ENCODE measurements at places on chromosomes 4 and X.

DNA sequence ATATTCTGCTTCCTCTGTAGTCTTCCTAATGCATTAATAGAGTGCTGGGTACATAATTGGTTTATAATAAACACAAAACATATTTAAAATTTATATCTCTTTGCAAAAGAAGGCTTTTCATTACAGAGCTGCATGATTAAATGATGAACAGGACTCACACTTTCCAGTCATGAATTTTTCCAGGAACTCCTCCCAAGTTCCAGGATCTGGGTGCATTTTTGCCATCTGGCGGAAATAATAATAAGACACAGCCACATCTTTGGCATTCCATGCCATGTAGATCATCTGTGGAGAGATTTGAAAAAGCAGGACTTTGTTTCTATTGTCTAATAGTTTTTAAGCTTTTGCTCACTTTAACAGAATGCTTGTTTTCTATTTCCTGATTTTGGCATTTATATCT is 40.2 kb upstream of the SULT1B1 start:
- no peak for DNase-seq

- DNase-seq: no peak
Measured at GRCh38 chrX:121733514-121733913, 686.1 kb downstream of the GLUD2 start.

DNA sequence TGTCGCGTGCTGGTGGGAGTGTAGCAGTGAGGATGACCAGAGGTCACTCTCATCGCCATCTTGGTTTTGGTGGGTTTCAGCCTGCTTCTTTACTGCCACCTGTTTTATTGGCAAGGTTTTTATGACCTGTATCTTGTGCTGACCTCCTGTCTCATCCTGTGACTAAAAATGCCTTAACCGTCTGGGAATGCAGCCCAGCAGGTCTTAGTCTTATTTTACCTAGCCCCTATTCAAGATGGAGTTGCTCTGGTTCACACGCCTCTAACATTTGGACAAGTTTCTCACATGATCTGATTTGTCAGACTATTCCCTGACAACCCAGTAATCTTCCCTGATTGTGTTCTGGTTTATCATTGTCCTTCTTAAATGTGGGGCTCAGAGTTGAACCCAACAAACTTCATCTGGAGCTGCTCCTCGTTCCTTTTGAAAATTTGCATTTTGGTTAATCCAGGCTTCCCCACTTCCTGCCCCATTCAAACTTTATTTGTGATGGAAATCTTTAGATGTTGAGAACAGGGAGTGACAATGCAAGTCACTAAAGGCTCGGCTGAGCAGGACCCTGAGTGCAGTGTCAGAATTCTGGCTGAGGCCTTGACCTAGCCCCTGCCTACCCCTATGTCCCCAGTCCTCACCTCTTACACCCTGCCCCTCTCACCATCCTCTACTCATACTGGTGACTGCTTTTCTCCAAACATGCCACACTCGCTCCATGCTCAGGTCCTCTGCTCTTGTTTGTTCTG is 226.8 kb downstream of the STIM2 start:
- DNase-seq: no peak

DNA sequence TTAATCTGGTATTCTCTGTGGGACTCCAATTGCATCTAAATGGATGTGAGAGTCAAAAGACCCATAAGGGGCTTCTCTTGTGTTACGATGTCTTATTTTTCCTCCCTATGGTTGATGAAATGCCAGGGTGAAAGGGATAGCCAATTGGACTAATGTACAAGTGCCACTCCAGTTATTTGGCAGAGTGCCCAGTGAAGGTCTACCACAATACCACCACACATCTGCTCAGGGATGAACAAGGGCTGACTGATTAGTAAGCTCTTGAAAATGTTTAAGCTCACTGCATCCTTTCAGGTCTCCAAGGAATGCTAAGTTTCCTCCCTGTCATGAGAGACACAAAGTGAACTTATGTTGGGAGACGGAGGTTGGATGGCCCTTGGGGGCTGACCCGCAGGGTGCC is 57.8 kb downstream of the HEPH start:
- DNase-seq: no peak

- DNase-seq: peak; percentile 11
Measured at GRCh38 chrX:151359931-151360871, 36.8 kb upstream of the VMA21 start.

DNA sequence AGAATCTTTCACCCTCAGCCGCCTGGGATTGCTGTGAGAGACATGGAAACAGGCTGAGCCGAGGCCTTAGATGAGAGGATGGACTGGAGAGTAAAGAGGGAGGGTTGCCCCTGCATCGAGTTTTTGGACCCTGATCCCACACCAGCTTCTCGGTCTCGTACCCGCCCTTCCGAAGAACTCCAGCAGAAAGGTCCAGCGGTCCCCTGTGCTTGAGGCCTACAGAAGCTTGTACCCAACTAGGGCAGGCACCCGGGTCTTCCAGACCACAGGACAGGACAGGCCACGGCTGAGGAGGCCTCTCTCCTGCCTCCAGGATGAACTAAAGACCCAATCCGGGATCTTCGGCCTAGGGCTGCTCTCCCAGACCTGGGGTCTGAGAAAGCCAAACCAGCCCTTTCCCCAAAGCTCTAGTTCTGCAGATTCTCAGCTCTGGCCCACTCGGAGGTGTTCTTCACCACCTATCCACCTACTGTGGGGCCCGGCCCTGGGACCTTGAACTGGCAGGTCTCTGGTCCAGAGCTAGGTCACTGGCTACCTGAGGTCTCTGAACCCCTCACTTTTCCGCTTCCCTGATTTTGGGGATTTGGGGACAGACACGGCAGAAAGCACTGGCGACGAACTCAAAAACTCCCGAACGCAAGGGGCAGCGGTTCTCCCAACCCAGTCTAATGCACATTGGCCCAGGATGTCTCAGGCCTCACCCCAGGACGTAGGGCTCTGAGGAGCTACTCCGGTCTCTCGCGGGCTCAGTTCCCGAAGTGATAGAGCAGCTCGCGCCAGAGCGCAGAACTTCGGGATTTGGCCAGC is 1.1 kb downstream of the NKX3-2 start:
- DNase-seq: no peak

- DNase-seq: no peak
Measured at GRCh38 chr4:85127653-85128052, 161.2 kb upstream of the WDFY3 start.

- DNase-seq: no peak
Measured at GRCh38 chr4:41611881-41612871, 74.2 kb downstream of the LIMCH1 start.

GRCh38 chr4:126591583-126591982 is 1041.2 kb upstream of the INTU start:
- no peak for DNase-seq

DNA sequence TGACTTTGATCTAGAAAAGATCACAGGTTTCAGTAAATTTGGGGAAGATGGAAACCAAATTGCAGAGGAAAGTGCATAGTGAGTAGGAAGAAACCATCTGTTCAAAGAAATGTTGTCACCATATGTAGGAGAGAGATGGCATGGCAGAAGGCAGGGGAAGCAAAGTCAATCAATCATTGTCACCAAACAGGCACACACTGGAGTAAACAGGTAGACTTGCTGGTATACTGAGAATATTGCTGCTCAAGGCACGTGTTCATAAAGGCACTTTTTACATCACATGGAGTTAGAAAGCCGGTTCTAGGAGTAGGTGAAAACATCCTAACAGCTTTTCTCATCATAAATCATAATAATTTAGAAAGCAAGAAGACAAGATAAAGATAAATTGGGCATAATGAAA is 550.5 kb upstream of the FAT1 start:
- no peak for DNase-seq

GRCh38 chr4:130576218-130576617 is 1480.3 kb downstream of the C4orf33 start:
- no peak for DNase-seq

DNA sequence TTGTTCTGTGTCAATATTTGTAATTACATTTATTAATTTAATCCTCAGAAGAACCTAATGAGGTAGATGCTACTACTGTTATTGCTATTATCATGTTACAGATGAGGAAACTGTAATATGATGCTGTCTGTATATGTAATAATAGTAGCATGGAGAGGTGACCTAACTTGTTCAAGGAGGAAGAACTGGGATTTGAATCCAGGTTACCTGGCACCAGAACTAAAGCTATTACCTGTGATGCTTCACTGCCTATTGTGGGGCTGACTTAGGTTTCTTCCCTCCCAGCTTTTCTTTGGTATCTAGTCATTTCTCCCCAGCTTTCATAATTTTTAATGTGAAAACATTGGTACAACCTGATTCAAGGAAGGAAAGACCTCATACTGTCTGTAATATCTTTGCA is 43.6 kb downstream of the RAPGEF2 start:
- DNase-seq: no peak

DNA sequence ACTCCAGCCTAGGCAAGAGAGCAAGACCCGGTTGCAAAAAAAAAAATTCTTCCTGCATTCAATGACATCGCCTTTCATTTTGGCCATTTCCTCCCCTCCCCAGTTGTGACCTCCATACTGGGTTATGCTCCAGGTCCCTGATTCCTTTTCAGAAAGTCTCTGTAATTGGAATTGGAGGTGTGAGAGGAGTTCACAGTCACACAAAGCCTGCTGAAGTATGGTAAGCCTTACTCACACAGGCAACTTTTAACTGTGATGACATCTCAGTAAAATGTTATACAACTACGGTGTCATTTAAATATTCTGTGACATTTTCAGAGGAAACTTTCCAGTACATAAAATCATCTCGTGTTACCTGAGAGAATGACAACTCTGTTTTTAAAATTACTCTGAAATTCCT is 73.6 kb downstream of the CEP44 start:
- DNase-seq: no peak

DNA sequence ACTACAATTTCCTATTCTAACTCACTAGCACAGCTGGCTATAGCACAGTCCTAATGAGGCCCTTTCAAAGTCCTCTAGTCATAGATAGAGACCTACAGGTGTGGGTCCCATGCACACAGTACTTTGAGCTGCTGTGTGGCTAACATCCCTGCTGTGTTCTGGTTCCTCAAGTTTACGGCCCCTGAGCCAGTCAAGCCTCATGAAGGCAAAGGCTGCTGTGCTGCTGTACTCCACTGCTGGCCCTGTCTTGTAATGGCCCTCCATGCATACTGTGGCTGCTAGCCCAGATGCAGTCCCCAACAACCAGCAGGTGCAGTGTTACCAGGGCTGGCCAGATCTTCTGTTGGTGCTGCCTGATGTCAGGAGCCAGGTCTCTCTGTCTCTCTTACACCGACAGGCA is 23.4 kb upstream of the ENPEP start:
- no peak for DNase-seq

DNA sequence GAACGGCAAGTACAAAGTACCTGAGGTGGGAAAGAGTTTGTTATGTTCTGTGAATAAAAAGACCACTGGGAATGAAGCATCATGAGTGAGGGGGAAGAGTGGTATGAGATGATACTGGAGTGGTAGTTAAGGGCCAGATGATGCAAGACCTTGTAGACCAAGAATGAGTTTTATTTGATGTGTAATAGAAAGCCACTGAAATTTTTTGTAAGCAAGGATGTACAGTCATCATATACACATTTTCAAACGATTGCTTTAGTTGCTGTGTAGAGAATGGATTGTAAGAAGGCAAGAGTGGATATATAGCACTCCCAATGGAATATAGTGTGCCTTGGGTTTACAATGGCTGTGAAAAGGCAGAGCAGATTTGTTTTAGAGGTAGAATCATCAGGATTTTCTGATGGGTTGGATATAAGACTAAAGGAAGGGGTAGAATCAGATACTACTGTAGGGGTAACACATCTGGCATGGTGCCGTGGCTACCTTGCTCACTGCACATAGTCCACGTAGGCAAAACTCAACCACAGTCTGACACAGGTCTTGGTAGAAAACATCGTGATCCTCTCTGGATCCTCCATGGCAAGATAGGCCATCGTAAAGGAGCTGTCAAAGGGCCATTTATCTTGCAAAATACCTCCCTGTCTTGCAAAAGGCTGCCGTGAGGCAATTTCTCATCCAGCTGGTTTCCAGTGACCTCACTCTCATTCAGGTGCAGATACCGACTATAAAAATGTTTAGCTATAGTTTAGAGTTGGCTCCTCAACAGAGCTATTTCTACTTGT is 14.9 kb downstream of the TIFA start:
- no peak for DNase-seq

GRCh38 chrX:24471808-24472207 is 6.7 kb downstream of the PDK3 start:
- DNase-seq: no peak

DNA sequence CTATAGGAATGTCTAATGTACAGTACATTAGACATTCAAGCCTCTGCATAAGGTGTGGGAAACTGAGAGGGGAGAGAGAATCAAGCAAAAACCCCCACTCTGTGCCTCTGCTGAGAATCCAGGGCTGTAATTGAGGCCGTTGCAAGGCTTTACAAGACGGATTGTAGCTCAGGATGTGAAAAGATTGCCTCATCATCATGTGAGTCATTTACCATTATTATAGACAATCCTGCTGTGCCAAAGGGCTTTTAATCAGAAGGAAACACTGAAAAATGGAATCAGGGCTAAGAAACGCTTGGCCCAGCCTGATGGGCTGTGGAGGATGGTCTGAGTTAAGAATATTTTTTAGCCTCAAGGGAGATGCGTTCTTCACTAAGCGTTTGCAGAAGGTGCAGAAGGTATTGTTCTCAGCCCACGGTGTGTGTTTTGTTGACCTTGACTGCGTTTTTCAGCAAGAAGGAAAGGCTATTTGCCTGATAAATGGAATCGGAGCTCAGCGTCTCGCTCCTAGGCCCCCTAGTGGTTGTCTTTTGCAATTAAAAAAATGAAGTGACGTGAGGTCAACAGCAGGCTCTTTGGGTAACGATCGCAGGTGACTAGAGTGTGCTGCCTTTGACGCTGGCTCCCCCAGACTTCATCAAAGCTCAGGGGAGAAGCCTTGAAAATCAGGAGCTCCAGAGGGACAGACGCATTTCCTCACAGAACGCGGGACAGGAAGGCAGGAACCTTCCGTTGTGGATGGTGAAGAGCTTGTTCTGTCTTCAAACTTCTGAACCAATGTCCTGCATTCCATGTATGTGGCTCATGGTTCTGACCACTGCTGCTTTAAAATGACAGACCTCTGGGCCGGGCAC is 18.1 kb upstream of the CHRNA9 start:
- DNase-seq: no peak

GRCh38 chr4:6111354-6111960 is 88.9 kb downstream of the JAKMIP1 start:
- DNase-seq: no peak

GRCh38 chr4:7223541-7223940 is 31.2 kb downstream of the SORCS2 start:
- DNase-seq: no peak

GRCh38 chr4:97582890-97583289 is 560.4 kb downstream of the STPG2 start:
- no peak for DNase-seq

GRCh38 chrX:70096052-70096451 is 33.8 kb downstream of the OTUD6A start:
- DNase-seq: no peak

DNA sequence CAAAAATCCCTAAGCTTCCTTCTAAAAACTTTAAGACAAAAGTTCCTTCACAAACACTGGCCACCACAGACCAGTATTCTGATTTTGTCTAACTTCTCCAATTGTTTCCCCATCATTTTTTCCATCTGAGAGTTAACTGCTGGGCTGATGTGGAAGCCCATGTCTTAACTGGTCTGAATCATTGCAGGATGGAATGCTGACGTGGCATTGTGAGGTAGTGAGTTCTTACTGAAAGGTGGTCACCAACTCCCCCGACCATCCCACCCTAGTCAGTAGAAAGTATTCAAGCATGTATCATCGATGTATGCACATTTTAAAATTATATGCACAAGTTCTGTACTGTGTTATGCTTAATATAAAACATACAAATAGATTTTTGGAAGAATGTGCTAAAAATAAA is 99.1 kb upstream of the SMIM10 start:
- no peak for DNase-seq
